Activated naive CD8-positive, alpha-beta T cell treated with anti-CD3 and anti-CD28 coated beads, Interleukin-2, amount 10 ng/mL, durations not matched to agents 7 days and 5 days (primary cell): ENCODE measurements at places on chromosomes 6 and 20.

- no peak for DNase-seq
Observed at GRCh38 chr20:64188682-64189529, 24.7 kb downstream of the MYT1 start.

DNA sequence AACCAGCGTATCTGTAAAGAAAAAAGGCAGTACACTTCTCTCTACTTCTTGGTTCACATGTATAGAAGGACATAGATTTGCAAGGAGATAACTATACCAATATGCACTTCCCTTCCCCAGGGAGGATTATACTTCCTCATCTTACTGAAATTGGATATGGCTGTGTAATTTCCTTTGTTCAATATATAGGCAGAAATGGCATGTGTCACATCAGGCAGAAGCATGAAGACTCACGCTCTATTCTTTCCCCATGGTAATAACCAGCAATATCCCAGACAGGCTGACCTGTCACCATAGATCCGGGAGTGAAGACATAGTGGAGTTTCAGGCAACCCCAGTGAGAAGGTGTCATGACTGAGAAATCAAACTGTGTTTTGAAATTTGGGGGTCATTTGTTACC lies 518.3 kb downstream of the KIF16B start:
- no peak for DNase-seq

DNA sequence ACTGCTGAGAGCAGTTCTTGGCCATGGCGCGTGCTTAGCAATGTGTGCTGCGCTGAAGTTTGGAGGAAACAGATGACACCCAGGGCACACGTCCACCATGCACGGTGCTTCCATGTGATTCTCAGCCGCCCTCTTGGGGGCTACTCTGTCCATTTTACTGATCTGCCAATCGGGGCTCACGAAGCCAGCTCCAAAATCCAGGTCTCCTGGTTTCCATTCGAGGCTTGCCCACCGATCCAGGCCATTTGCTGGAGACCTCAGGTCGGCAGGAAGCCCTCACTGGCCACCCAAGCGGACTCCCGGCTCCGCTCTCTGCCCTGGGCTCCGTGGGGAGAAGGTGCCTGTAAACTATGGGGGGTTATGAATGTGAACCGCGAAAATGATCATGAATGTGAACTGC lies 11.7 kb upstream of the FRMD1 start:
- no peak for DNase-seq

- no peak for DNase-seq
Observed at GRCh38 chr6:126094411-126094810, 108.1 kb downstream of the TRMT11 start.

DNA sequence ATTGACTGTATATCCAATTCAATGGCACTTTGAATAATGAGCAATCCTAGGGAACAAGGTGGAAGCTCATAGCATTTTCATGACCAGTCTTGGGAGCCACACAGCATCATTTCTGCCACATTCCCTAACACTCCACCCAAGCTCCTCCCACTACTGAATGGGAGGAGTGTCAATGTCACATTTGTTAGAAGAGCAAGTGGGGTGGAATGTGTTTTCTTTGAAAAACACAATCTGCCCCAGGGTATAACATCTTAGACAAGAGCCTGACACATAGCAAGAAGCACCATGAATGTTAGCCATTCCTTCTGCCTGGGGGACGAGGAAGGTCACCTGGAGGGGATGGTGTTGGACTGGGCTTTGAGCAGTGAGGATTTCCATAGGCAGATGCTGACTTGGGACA lies 258.3 kb upstream of the PMEPA1 start:
- DNase-seq = no peak

GRCh38 chr6:36126553-36127458 lies 3.5 kb upstream of the MAPK13 start:
- no peak for DNase-seq
